ENCODE measurements at places on chromosomes 3 and 15.
A peak's percentile ranks its signal among the peaks of the same experiment; 100 is the strongest.

DNA sequence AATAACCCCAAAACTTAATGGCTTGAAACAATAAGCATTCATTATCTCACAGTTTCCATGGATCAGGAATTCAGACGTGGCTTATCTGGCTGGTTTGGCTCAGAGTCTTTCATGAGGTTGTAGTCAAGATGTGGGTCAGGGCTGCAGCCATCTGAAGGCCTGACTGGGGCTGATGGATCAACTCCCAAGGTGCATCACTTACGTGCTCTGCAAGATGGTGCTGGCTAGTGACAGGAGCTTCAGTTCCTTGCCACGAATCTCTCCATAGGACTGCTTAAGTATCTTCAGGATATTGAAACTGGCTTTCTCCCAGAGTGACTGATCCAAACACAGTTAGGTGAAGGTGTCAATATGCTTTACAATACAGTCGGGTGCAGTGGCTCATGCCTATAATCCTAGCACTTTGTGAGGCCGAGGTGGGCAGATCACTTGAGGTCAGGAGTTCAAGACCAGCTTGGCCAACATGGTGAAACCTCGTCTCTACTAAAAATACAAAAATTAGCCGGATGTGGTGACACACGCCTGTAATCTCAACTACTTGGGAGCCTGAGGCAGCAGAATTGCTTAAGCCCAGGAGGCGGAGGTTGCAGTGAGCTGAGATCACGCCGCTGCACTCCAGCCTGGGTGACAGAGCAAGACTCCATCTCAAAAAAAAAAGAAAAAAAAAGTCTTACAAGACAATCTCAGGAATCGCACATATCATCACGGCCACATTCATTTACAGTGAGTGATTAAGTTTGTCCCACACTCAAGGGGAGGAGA, 28.5 kb upstream of the PTPRG start:
- no peak for DNase-seq

DNA sequence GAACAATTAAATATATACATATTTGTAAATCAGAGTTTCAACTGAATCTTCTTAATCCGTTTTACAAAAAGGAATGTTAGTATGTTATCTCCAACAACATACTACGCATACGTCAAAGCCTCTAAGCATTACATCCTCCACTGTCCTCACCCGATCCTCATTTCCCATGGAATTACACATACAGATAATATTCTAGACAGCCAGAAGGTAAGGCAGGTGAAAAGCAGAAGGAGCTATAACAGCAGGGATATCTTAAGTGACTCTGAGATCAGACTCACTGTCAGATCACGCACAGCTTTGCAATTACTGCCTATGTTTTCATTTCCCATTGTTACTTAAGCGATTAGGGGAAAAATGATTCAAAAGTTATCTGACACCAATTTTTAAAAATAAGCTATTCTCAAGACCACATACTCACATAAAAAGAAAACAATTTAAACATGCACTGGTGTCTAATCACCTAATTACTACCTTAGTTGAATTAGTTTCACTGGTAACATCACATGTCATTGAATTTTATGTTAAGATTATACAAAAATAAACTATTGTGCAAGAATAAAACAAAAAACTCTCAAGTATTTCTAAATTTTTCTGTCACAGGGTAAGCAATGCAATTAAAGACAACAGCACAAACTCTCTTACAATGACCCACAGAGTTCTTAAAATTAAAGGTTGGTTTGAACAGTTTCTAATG, 92.8 kb downstream of the TBL1XR1 start:
- no peak for DNase-seq

GRCh38 chr3:188060840-188061544, 93.0 kb upstream of the LPP start:
- no peak for DNase-seq

DNA sequence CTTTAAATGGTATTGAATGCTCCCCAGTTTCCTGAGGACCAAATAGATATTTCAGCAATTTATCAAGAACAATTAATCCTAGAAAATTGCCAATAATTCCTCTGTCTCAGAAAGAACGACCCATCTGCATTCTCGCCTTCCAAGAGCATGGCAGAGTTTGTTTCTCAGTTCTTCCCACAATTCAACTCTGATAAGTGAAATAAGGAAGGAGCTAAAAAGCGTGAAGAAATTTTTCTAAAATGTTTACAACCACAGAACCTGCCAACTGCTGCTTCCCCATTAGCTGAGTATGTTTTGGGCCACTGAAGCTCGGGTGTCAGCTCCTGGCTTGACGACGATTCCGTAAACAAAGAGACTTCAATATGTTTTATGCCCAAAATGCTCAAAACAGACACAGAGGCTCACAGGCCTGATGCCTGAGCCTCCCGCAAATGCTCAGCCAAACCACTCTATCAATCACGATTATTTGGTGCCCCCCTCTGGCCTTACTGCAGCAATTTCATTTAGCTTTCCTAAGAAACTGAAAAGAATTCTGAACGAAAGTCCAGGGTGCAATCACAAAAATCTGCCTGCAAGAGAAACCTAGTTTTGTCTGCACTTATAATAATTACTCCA, 259.2 kb upstream of the CCDC54 start:
- peak; percentile 69 for DNase-seq

DNA sequence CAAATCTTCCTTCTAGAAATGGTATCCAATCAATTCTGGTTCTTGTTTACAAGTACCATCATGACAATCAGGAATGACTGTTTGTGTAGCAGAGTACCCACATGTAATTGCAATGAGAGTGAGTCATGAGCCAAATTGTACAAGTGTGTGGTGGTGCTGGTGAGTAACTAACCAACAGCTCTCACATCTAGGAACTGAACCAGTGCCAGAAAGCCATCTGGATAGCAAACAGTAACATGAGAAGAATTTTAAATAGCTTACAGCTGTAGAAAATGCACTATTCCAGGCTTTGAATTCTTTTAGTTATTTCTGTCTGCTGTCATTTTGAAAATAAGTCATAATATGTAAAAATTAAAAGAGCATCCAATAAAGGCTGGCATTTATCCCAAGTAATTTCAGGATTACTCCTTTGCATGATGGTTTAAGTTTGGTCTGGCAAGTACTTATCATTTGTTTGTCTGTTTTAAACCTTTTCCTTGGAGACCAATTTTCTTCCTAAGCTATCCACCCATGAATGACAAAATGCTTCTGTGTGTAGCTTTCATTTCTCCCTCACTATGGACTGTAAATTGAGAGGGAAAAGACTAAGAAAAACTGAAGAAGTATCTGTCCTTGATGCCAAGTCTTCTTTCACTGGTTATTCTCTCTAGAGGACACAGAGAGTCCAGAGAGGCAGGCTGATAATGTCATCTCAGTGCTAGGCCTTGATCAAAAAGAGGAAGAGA, 60.0 kb downstream of the PIK3CB start:
- no peak for DNase-seq

- DNase-seq, result peak; percentile 26
These were observed 25.5 kb downstream of the TBC1D2B start for GRCh38 chr15:78052001-78052401.

GRCh38 chr3:125123451-125124305, 67.9 kb upstream of the HEG1 start:
- DNase-seq, result no peak

GRCh38 chr3:45978006-45978761, 17.4 kb downstream of the FYCO1 start:
- DNase-seq, result no peak

- DNase-seq, result peak; percentile 80
These were observed 35.0 kb downstream of the CTSH start for GRCh38 chr15:78909791-78910228.

- DNase-seq, result no peak
These were observed 44.0 kb upstream of the SEC22A start for GRCh38 chr3:123157598-123158287.

DNA sequence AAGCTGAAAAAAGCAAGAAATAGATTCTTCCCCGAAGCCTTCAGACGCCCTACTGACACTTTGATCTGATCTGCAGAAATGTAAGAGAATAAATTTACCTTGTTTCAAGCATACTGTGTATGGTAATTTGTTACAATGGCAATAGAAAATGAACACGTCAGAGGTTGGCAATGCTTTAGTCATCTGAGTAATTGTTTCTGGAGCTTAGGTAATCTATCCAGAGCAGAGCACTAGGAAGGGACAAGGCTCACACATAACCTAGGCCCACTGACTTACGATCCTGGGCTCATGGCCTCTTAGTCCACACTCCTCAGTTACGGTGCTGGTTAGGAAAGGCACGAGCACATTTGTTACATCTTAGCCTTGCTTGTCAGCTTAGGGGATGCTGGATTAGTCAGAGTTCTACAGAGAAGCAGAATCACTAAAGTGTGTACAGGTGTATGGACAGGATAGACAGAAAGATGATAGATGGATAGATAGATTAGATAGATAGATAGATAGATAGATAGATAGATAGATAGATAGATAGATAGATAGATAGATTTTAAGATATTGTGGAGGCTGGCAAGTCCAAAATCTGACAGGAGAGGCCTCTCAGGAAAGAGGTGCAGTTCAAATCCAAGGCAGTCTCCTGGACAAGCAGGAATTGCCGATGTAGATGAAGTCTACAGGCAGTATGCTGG, 46.8 kb upstream of the TBC1D23 start:
- DNase-seq, result no peak
